GM10248 (cell line): ENCODE measurements at places on chromosomes 12 and 14.

- DNase-seq, result peak; percentile 48
Measured at GRCh38 chr14:101761881-101762529, 496 bp downstream of the PPP2R5C start.

- DNase-seq, result peak; percentile 44
Measured at GRCh38 chr14:21498540-21499526, 12.3 kb downstream of the METTL3 start.

- DNase-seq, result no peak
Measured at GRCh38 chr14:73145371-73145770, 9.1 kb downstream of the PSEN1 start.

- no peak for DNase-seq
Measured at GRCh38 chr14:25406818-25407217, 356.9 kb upstream of the STXBP6 start.

DNA sequence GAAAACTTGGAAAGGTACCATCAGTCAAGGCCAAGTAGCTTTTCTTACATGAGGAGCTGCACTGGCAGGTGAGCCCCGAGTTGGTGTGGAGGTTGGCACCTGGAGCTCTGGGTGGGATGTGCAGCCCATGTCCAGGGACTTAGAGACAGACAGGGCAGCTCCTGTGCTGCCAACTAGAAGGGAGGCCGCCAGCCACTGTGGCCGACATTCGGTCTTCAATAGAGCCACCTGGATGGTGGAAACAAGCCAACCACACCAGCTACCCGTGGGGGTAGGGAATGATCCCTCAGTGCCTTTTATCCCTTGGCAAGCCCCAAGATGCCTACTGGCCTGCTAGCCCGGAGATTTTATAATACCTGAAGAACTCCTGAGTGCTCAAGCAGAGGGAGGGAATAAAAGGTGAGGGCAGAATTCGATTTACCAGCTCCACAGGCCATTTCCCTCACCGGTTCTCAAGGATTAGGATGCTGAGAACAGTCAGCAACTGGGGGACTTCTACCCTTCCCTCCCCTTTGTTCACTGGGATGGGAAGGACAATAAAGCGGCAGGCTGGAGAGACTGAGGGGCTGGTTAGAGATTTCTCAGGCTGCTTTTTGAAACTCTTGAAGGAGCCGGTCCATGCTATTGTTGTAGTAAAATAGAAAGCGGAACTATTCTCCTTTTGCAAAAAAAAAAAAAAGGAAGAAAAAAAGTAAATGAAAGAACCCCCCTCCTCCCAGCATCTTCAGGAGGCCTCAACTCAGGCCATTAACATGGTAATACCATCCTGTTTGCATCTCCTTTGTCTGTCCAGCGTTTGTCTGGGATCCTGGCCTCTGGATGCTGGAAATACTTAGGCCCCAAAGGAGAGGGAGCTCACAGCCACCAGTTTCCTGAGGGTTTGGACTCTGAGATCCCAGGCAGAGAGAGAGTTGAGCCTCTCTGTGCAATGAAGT lies 321.6 kb downstream of the ZFP36L1 start:
- DNase-seq, result peak; percentile 70

GRCh38 chr12:103986829-103987228 lies 21.2 kb downstream of the TDG start:
- DNase-seq, result no peak

DNA sequence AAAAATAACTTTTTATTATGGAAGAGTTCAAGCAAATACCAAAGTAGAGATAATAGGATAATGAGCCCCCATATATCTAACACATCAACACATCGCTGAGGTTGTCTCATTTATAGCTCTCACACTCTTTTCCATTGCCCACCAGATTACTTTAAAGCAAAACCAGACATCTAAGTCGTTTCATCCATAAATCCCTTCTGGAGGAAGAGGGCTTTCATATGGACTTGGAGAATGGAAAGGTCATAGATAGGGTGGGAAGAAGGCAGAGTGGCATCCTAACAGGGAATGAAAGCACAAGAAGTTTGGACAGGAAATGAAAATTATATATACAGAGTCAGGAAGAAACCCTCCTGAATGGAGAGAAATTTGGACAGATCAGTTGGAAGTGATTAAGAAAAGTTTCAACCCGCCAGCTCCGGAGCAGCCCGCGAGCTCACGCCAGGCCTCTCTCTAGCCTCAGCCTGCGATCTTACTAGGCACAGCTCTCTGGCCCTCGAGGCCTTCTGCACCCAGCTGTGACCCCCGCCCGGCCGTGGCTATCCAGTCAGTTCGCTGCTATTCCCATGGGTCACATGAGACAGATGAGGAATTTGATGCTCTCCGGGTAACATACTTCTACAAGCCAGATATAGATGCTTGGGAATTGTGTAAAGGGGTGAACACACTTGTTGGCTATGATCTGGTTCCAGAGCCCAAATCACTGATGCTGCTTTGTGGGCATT lies 48.4 kb upstream of the NID2 start:
- DNase-seq, result no peak

DNA sequence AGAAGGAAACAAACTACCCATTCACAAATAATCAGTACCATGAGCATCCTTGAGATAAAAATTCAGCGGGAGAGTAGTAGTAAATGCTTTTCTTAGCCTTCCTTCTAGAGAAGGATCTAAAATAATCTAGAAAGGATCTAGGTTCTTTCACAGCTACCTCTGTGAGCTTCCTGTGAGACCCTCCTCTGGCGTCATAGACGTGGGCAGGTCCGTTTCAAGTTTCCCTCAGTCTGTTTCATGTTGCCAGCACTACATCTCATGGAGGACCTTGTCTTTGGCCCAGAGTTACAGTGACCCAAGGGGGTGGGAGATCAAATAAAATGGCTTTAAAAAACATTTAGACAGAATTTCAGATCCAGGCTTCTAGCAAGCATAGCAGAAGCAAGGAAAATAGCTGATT lies 13.6 kb downstream of the DAAM1 start:
- DNase-seq, result no peak

- DNase-seq, result peak; percentile 22
Measured at GRCh38 chr12:68451261-68452077, 119.3 kb upstream of the MDM1 start.

DNA sequence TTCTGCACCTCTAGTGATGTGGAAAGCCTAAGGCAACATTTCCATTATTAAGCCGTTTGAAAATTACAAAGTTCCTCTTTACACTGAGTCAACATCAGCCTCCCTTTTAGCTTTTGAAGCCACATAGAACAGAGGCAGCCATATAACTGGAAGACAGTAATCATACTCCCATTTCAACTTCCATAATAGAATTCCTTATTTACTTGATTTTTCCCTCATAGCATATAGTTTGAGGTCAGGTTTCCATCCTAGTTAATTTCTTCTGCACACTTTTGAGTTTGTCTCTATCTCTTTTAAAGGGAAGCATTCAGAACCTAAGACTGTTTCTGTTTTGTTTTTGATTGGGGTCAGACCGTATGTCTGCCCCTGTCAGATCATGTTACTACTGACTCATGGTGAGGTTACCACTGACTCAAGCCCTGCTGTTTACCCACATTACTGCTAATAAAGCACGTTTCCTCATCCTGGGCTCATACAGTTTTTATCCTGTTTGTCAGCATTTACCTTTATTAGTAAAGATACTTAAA lies 161.0 kb downstream of the SLC38A4 start:
- DNase-seq, result peak; percentile 29

- DNase-seq, result no peak
Measured at GRCh38 chr14:52348279-52348678, 34.2 kb downstream of the PTGER2 start.

DNA sequence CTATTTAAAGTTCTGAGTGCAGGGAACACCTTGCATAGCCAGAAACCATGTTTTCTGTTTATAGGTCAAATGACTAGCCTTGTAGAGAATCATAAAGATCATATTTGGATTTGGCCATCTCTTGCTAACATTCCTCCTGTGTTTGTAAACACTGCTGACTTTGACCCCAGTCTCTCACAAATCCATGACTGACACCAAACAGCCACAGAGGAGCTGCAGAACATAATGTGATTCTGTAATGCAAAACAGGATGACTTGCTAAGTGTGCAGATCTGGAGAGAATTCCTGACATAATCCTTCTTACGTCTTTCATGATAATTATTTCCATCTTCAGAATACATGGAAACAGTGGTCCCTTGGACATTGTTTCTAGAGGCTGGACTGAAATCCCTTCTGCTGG lies 211.8 kb downstream of the BMP4 start:
- DNase-seq, result no peak

DNA sequence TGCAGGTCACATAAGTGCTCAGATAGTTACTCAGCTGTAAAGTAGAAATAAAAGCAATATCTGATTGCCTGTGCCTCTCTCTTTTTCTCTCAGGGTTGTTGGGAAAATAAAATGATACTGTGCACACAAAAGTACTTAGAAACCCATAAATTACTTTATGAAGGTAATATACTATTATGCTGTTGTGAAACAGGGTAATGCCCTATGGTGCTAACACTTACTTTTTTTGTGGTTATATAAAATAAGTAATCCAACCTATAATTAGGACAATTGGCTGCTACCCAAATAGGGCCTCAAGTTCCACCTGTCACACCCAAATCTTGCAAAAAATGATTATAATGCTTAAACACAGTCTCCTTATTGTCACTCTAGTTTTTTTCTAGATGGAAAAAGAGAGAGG lies 50.6 kb downstream of the DAAM1 start:
- DNase-seq, result no peak

DNA sequence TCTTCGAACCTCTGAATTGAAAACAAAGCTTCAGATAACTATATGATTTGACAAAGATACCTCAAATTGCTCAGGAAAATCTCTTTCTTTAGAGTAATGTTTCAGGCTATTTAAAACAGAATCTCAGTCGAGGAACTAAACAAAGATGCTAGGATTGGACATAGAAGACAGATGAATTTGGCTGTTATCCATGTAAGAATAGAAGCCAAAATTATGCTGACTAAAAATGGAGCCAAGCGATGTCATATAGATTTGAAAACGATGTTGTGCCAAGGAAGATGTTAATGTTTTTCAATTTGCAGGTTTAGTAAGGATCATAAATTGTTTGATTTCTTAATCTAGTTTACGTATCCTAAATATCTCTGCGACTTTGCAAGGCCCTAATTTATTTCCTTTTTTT lies 295.9 kb downstream of the FOXG1 start:
- DNase-seq, result no peak

GRCh38 chr12:89529738-89530137 lies 3.9 kb upstream of the POC1B start:
- DNase-seq, result peak; percentile 60

GRCh38 chr14:75044322-75044721 lies 6.9 kb downstream of the MLH3 start:
- no peak for DNase-seq

DNA sequence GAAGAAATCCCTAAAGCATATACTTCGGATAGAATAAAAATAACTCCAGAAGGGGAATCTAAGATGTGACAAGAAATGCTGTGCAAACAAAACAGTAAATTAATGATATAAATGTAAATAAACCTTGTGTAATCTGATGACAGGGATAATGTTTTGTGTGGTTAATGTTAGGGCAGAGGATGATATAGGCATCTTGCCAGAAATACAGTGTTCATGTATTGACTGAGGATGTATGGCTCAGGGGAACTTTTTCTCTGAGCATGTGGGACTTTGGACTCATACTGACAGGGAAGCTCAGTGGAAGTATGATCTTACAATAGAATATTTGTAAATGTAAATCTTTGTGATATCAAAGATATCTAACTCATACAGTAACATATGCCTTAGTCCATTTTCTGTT lies 420.2 kb downstream of the TMTC2 start:
- no peak for DNase-seq

GRCh38 chr12:21813125-21813524 lies 38.6 kb upstream of the KCNJ8 start:
- no peak for DNase-seq

DNA sequence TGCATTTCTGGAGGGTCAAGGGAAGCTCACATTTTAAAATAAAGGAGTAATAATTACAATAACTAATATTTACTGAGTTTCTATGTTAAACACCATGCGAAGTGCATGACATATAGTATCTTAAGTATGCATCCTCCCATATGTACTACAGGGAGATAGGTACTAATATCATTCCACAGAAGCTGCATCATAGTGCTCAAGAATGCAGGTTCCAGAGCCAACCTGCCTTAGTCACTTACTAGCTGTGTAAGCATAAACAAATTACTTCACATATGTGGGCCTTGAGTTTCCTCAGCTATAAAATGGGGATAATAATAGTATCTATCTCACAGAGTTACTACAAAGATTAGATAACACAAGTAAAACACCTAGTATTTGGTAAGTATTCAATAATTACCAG lies 18.3 kb downstream of the ARMH4 start:
- DNase-seq, result no peak

GRCh38 chr12:132068250-132068649 lies 75.9 kb downstream of the DDX51 start:
- no peak for DNase-seq

DNA sequence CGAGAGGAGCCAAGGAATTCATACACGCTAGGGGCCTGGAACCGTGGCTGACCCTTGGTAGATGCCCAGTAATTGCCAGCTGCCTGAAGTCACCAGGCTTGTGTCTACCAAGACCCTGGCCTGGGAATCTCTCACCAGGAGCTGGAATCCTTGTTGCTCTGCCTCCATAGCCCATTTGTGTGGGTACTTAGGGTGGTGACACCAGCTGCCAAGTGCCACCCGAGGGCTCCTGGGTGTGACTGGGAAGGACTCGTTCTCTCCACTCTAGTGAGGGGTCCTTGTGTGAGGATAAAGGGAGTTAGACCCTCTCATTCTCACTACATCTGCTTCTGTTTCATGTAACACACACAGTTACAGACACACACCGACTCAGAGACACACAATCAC lies 17.9 kb downstream of the SERPINA1 start:
- no peak for DNase-seq

- no peak for DNase-seq
Measured at GRCh38 chr14:62546862-62547474, 498.3 kb downstream of the KCNH5 start.

GRCh38 chr14:36550899-36551298 lies 30.9 kb upstream of the NKX2-1 start:
- no peak for DNase-seq

- DNase-seq, result no peak
Measured at GRCh38 chr12:40953076-40953475, 235.0 kb upstream of the PDZRN4 start.

- no peak for DNase-seq
Measured at GRCh38 chr12:23708185-23708837, 241.2 kb downstream of the SOX5 start.

DNA sequence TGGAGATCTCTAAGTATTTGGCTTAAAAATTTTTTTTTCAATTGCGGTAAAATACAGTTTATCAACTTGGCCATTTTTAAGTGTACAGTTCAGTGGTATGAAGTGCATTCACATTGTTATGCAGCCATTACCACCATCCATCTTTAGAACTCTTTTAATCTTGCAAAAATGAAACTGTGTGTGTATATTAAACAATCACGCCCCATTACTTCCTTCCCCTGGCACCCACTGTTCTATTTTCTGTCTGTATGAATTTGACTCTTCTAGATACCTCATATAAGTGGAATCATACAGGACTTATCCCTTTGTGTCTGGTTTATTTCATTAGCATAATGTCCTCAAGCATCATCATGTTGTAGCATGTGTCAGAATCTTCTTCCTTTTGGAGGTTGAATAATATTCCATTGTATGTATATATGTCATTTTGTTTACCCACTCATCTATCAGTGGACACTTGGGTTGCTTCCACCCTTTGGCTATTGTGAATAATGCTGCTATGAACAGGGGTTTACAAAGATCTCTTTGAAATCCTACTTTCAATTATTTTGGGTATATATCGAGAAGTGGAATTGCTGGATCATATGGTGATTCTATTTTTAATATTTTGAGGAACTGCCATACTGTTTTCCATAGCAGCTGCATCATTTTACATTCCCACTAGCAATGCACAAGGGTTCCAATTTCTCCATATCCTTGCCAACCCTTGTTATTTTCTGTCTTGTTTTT lies 62.9 kb downstream of the SAMD4A start:
- DNase-seq, result no peak

- DNase-seq, result no peak
Measured at GRCh38 chr12:88207921-88208620, 66.0 kb downstream of the TMTC3 start.
